Esophagus mucosa (tissue), 1 donor: ENCODE measurements at places on chromosomes 7 and 10. TPM values are rescaled to one million over a fixed set of nuclear protein-coding genes. Genes with fewer than 3 reads are reported as not detected.

DNA sequence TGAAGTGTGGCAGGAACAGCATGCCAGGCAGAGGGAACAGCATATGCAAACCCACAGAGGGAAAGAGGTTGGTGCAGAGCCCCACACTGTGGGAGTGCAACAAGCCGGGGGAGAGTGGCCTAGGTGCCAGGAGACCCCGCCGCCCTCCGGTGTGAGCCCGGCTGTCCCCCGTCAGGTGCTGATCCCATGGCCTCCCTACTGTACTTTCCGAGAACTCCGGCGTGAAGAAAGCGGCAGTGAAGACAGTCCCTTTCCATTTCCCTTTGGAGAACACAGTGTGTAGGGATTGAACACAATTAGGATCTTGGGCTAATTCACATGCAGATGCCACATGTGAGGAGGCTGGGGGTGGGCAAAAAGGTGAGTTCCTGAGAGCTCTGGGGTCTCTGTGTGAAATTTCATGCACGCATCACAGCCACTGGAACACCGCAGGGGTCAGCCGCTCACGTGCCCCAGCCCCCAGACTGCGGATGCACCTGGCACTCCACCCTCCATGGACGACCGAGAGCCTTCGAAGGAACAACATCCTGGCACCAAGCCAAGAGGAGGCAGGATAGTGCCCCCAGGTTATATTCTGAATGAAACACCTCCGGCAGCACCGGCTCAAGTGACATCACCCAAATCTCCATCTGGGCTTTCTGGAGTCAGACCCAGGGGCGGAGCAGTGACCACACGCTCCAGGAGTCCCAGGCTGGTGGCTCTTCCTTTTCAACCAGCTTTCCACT lies 82.1 kb upstream of the PPP2R2D start:
- ATAC-seq: no peak

WAC gene
- total RNA-seq: 62.8 TPM

DNA sequence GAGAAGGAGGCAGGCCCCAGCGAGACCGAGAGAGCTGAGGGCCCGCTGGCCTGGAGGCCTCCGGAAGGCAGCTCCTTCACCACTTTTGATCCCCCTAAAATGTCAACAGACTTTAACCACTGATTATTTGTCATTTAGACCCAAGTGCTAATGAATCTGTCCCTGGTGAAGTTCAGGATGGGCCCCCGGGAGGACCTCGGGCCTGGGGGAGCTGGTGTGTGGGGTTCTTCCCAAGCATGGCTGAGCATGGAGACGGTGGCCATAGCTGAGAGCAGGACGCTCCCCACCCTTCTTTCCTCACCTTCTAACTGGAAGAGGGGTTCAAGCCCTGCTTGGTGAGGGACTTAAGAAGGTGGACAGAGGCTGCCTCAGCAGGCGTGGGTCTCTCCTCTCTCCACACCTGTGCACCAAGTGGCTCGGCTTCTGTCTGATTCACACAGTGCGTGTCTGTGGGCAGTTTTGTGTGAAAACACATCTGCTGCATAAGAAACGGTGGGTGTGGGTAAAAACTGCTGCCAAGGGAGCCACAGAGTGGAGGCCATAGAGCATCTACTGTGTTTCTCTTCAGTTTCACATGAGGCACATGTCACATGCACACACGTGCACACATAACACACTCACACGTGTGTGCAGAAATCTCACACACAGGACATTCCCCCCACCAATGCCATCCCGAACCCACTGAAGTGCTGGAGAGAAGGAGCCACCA lies 53.5 kb upstream of the VIPR2 start:
- ATAC-seq: no peak

DNA sequence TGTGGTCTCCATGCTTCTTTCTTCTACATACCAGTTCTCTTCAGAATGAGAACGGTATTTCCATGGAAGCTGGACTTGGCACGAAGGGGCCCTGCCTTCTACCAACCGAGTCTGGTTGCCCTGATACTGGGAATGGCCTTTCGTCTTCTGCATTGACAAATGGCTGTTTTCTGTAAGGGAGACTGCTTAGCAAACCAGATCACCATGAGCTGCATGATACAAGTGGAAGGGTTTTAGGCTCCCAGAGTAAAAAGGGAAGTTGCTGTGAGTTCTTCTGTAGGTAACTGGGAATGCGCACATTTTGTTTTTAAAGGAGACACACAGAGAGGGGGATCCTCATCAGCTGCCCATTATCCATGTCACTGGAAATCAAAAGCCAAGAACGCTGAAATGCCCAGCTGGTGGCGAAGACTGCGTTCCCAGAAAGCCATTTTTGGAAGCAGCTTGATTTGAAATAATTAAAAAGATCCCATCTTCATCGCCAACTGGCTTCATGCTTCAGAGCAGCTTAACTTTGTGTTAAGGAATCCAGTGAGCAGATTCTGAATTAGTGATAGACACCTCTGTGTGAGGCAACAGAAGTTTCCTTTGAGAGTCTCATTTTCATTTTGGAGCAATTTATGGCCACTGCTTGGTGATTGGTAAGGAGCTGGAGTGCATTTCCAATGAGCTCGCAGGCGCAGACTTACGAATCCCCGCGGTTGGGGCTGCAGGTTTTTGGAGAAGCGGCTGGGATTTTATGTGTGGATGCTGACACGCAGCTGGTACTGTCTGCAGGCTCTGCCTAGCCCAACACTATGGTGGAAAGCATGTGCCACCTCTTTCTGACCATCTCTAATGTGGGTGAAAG lies 672.7 kb upstream of the FOXK1 start:
- ATAC-seq: no peak

METTL27 gene
- total RNA-seq: 1.9 TPM

GRCh38 chr7:81402227-81402626 lies 367.6 kb downstream of the HGF start:
- ATAC-seq: no peak

- ATAC-seq: no peak
These were observed 768.5 kb downstream of the NXPH1 start for GRCh38 chr7:9201928-9202327.

DNA sequence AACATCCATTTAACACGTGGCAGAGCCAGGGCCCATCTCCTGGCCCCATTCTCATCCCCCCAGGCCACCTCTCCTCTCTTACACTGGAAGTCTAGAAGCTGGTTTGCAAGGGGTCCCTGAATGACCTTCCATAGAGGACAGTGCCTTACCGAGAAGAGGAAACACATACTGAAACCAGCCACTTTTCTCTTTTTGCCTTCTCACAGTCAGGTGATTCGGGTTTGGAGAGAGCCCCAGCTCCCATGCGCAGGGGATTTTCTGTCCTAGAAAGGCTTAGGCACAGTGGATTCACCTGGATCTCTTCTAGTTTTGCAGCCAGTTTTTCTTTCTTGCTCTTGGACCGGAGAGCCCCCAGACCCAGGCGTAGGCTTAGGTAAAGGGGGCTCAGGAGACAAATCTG lies 334.1 kb upstream of the C7orf33 start:
- no peak for ATAC-seq

DNA sequence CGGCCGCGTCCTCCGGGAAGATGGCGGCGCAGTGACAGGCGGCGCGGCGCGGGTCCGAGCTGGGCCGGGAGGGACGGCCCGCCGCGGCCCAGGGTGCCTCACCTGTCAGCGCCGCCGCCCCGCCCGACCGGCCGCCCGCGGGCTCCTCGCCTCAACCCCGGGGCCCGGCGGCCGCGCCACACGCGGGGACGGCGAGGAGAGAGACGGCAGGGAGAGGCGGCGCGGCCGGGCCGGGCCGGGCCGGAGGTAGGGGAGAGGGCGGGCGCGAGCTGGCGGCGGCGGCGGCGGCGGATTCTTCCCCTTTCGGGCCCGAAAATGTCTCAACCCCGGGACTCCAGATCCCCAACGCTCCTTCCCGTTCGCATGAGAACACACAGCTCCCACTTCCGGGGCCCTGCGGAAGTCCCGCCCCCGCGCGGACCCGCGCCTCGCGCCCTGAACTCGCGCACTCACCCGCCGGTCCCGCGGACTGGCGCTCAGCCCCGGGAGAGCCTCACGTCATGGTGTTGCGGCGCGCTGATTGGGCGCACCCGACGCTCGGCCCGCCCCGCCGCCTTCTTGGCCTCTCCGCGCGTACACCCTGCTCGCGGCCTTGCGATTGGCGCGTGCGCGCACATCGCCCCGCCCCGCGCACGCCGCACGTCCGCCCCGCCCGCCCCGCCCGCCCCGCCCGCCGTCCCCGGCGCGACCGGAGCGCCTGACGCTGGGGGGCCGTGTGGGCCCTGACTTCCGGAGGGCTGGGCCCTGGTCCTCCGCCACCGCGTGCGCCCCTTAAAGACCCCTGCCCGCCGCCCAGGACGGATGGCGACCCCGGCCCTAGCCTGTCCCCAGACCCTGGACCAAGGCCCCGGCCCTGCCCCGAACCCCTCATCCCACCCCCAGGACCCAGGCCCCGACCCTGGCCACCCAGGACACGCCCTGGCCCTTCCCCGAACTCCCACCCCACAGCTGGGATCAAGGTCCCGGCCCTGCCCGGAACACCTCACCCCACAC lies at the start of gene LARP4B:
TSS of gene LARP4B (minus strand) at position 380 of the 993 bp plus-strand sequence. CDS start 45,984 bp downstream, outside the sequence.
- ATAC-seq: peak; percentile 99

DNA sequence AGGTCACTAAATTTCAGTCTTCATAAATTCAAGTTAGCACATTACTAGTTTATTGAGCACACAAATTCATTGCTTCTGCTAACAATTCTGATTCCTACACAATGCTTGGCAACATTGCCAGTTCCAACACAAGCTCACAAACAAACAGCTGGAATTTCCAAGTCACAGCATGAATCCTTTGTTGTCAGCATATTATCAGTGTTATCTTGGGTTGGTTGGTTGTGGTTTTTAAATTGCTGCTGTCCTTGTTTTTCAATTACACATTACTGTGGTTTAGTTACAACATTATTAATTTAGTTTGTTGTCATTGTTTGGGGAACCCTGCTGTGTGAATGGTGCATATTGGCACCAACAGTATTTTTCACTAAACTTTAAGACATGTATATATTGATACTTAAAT lies 86.0 kb upstream of the ARID5B start:
- ATAC-seq: no peak

DNA sequence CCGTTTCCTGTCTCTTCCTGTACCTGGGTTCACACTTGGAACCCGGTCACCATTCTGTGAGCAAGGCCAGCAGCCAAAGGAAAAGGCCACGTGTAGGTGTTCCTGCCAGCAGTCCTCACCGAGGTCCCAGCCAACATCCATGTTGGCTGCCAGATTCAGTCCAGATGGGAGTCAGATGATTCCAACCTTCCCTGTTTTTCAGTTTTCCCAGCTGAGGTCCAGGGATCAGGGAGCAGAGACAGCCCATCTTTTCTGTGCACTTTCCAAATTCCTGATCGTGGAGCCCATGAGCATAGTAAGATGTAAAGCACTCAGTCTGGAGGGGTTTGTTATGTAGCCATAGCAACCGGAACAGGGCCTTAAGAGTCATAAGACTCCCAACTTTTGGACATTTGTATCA lies 3.9 kb upstream of the PVRIG start:
- no peak for ATAC-seq

DNA sequence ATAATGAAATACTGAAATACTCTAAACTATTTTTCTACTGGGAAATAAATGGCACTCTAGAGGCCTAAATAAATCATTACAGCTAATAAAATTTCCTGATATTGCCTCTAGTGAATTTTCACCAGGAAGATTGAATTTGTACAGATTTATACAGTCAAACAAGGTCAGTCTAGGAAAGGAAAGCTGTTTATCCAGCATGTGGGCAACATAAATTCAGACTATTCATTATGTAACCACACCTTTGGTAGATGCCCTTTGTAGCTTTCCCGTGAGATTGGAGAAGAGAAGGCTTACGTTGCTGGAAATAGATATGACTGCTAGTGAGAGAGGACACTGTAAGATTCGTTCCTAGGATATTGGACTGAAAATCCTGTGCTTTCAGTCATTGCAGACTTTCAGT lies 35.2 kb upstream of the PNLIP start:
- no peak for ATAC-seq

SNX13 gene
- 32.1 TPM for total RNA-seq

DNA sequence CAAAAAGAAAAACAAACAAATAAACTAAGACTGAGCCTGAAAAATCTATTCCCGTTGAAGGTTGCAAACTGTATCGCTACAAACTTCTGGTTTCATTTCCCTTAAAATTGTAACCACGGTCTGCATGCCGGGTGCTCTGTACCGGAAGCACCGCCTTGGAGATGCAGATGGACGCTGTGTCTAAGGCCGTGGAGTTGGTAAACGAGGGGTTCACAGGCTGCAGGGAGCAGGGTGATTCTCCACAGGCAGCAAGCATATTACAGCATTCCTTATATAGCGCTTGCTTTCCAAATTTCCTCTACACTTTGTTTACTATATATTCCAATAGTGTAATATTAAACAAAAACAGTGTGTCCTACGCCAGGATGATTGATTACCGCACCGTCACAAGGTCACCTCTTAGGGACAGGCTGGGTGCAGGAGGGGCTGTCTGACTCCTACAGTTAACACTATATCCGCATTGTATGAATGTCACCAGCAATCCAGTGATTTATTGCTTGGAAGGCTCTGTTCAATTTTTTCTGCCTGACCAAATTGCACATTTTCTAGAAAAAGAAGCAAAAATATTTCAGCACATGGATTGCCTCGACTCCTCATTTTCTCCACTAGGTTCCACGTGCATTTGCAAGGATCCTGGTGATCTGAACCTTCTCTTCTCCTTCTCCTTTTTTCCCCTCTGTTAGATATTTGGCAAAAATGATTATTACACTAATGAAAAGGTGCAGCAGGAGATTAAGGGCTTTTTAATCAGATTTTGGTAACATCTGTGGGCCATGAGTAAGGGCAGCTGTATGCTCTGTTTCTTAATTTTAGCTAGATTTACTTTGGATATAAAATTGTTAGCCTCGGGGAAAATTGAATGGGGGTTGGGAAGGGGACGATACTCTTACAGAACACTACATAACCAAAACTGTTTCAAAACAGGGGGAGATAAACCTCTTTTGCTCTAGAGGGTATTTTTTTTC lies 325.8 kb upstream of the MGMT start:
- no peak for ATAC-seq

DNA sequence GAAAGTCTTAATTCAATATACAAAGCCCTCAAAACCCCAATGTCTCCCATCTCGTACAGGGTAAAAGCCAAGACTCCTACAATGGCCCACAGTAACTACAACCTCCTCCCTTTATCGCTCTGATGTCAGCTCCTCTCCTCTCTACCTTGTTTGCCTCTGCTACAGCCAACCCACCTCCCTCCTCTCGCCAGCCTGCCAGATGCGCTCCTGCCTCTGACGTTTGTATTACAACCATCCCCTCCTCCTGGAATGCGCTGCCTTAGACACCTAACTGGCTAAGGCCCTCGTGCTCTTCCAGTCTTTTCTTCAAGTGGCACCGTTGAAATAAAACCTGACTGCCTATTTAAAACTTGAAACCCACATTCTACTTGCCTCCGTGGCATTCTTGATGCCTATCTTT lies 115.3 kb upstream of the MYO3A start:
- no peak for ATAC-seq

GRCh38 chr10:70267161-70267933 lies 16.5 kb downstream of the NPFFR1 start:
- peak; percentile 94 for ATAC-seq

GRCh38 chr7:2010101-2010500 lies 222.6 kb downstream of the MAD1L1 start:
- ATAC-seq: no peak

DNA sequence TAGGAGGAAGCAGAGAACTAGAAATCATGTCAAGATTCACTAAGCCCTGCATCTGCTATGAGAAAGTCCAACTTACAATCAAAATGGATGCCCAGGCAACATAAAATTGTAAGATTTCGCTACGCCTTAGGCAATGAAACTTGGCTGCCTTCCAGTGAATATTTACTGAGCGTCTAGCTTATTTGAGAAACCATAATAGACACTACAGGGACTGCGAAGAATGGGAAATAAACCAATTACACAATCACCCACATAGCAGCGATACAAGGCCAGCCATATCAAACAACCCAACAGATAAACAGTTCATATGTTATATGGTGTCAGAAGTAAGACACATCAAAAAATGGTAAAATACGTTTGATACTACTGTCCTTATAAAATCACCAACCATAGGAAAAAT lies 545.0 kb upstream of the C7orf33 start:
- no peak for ATAC-seq

- peak; percentile 32 for ATAC-seq
These were observed 17.1 kb downstream of the URGCP start for GRCh38 chr7:43888993-43889945.
